ENCODE measurements at places on chromosomes 6 and 20.

DNA sequence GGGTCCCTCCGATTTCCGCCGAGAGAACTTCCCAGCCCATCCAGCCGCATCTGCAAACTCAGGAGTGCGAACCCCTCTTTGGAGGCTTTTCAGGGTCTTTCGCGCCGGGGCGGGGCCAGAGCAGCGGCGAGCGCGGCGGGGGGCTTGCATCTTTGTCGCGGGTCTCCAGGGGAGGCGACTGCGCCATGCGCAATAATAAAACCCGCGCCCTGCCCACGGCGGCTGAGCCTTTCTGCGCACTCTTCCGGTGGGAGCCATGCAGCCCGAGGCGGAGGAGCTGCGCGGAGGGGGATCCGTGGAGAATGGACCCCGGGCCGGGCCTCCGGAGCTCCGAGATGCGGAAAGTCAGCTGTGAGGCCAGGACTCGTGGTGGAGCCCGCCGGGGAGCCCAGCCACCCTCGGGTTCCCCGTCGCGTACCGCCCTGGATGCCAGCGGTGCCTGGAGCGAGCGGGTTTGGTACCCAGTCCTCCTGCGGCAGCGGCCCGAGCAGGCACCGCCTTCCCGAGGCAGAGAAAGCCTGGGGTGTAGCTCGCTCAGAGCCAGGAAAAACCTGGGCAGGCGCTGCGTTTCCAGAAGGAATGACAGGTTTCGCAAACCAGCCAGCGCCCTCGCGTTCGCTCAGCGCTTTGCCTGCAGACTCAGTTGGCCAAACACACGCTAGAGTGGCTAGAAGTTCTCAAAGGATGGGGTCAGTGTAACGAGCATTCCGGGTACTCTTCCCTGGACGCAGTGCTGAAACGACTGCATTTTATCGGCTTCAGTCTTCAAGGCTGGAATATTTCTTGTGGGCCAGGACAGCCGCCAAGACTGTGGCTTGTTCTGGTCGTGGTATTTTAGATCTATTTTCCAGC lies 1.2 kb downstream of the AKAP12 start:
- peak; percentile 75 for DNase-seq

- no peak for DNase-seq
Measured at GRCh38 chr20:53839423-53840176, 230.8 kb downstream of the BCAS1 start.

- DNase-seq, result peak; percentile 14
Measured at GRCh38 chr6:159941286-159942113, 27.4 kb upstream of the IGF2R start.

GRCh38 chr6:82775361-82775760 lies 290.3 kb downstream of the UBE3D start:
- no peak for DNase-seq

DNA sequence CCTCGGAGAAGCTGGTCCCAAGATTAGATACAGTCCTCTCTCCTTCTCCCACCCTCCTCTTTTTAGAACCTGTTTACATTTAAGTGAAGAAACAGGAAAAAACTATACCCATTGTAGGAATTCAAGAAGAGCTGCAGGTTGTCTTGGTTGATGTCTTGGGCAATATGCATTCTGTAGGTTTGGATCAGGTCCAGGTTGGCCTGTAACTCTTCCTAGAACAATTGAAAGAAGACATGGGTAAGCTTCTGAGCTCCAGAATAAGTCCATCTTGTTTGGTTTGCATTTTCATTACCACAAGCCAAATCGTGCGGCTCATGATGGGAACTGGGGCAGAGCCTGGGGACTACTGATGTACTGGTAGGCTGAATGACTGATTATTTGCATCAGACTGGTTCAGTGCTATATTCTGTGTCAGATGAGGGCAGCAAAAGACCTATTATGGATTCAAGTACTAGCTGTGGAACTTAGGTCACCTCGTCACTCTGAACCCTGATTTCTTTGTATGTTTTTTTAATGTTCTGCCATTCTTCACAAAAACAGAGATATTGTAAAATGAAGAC lies 20.3 kb upstream of the SLA2 start:
- DNase-seq, result no peak

GRCh38 chr20:7859356-7859802 lies 80.9 kb downstream of the HAO1 start:
- peak; percentile 8 for DNase-seq

DNA sequence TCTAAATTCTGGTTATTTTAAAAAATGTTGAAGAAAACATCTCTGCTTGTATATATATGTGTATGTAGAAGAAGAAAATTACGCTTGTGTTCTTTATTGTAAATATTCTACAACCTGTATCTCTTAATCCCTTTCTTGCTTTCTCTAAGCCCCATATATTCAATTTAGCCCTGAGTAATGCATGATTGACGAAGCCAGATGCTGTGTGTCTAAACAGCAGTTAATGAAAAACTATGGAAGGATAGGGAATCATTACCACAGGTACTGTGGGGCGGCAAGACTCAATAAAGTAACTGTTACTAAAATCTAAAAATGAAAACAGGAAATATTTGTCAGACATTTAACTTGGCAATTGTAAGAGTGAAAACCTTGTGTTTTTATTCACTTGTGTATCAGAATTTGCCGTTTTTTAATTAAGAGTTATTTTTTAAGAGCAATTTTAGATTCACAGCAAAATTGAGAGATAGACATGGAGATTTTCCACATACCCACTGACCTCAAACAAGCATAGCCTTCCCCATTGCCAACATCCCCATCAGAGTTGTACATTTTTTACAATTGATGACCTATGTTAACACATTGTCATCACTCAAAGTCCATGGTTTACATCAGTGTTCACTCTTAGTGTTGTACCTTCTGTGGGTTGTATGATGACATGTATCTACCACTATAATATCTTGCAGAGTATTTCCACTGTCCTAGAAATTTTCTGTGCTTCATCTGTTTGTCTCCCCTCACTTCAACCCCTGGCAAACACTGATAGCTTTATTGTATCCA lies 76.7 kb downstream of the BCKDHB start:
- no peak for DNase-seq
